Right renal pelvis (tissue), 4 donors: ENCODE measurements at places on chromosomes 1 and 21.

DNA sequence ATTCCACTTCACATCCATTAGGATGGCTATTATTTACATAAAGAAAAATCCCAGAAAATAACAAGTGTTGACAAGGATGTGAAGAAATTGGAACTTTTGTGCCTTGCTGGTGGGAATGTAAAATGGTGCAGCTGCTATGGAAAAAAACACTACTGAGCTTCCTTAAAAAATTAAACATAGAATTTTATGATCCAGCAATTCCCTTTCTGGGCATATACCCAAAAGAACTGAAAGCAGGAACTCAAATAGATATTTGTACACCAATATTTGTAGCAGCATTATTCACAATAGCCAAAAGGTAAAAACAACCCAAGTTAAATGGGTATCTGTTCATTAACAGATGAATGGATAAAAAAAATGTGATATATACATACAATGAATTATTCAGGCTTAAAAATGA lies 45.6 kb downstream of the WNT2B start:
- DNase-seq, result no peak

DNA sequence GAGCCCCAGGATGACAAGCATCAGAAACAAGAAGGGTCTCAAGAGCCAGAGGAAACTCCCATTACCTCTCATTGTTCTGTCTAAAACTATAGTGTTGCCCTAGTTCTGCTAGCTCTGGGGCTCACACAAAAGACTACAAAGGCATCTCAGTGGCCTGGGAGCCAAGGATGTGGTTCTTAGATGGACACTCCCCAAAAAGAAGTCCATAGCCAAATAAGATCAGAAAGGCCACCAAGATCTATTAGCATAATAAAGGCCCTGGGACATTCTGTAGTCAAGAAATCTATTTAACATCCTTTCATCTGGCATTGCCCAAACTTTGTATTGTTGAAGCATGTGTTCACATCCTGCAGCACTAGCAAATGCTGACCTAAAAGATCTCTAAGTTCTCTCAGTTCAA lies 99.5 kb downstream of the EDEM3 start:
- no peak for DNase-seq

DNA sequence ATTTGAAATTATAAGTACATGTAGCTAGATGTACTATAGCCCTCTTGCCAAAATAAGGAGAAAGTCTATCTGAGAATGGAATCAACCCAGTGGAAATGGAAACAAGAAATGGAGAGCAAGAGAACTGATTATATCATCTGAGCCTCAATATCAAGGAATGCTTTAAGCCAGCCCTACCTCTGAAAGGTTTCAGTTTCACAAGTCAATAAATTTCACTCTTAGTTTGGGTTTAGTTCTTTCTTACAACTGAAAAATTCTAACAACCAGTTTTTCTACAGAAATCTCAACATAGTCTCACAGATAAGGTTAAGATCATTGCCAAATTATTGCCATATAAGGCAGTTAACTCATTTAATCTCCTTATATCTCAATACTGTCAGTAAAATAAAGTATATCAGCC lies 80.0 kb downstream of the EPS15 start:
- DNase-seq, result no peak

GRCh38 chr1:110452330-110452729 lies 1.4 kb downstream of the PROK1 start:
- DNase-seq, result no peak

DNA sequence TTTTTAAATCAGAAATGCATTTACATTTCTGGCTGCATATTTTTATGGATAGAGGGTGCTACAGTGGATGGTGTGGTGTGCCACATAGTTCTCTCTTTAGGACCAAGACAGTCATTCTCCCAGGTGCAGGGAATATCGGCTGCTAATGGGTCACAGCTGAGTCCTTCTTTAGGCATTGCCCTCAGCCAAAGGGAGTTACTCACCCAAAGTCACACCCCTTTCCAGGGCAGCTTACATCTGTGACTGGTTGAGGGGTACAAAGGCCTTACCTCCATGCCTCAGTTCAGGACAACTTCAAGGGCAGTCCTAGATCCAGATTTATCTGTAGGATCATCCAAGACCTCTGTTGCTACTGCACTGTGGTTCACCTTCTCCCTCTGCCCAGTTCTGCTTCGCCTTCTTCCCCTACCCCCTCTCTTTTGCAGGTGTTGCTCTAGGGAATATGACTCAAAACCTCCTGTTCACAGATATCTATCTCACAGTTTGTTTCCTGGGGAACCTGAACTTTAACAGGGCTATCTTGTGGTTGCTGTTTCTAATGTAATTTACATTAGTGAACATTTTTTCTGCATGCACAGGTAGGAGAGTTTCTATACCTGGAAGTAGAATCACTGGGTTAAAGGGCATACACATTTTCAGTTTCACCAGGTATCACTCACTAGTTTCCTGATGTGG lies 413.9 kb downstream of the RPS6KC1 start:
- DNase-seq, result no peak

GRCh38 chr1:157110686-157111085 lies 11.1 kb upstream of the ETV3L start:
- no peak for DNase-seq

DNA sequence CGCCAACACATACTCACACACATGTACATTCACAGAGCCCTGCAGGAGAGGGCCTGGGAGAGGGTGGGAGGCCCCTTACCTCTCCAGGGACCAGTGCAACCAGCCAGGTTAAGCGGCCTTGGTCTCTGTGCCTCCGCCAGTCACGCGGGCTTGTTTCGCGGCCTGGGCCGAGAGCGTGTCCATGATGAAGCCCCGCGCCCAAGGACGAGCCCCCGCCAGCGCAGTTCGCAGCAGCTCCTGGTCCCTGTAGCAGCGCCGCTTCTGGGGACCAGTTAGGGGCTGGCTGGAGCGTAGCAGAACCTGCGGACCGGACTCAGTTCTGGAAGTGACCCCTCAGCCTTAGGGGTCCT lies 7.3 kb upstream of the FAM167B start:
- DNase-seq, result no peak

DNA sequence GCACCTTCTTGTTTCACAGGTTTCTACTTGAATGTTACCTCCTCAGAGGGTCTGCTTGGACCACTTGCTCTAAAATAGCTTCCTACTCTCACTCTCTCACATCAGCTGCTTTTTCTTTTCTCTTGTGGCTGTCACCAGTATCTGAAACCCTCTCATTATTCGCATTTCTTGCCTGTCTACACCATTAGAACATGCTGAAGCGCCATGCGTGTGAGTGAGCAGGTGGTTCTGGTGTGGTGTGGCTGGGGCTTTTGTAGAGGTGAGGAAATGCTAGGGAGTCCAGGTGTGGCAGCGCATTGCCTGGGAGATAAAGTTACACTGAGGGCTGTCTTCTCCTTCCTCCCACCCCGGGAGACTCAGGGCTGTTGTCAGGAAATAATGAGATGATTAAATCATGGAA lies 4.1 kb downstream of the ZNF362 start:
- no peak for DNase-seq

DNA sequence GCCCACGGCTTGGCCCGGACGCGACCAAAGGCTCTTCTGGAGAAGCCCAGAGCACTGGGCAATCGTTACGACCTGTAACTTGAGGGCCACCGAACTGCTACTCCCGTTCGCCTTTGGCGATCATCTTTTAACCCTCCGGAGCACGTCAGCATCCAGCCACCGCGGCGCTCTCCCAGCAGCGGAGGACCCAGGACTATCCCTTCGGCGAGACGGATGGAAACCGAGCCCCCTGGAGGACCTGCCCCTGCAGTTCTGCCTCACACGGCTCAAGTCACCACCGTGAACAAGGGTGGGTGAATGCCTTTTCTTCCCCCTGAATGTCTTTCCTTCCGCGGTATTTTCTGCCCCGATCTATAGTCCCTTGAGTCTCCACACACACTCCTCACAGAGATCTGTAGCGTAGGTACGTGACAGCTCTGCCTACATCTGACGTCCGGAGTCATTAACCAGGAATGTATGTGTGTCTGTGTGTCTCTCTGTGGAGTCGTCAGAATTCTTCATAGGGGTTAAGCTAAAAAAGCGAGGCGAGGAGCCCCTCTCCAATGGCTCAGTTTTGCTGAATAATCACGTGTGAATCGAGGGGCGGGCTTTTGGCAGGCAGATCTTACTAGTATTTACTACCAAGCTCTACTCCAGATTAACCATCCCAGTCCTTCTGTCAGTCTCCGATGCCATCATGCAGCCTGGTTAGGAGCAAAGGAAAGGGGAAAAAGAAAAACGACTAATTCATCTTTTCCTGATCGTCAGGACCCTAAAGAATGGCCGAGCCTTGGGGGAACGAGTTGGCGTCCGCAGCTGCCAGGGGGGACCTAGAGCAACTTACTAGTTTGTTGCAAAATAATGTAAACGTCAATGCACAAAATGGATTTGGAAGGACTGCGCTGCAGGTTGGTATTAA lies at the start of gene CDKN2C:
Gene CDKN2C (plus strand): TSS at position 635 of the 898 bp plus-strand sequence. CDS start 124 bp downstream, at position 759.
- DNase-seq, result no peak
